ENCODE measurements at places on chromosomes 1 and 21.

- DNase-seq: no peak
These were observed 2.0 kb downstream of the ATP13A2 start for GRCh38 chr1:17009706-17010105.

DNA sequence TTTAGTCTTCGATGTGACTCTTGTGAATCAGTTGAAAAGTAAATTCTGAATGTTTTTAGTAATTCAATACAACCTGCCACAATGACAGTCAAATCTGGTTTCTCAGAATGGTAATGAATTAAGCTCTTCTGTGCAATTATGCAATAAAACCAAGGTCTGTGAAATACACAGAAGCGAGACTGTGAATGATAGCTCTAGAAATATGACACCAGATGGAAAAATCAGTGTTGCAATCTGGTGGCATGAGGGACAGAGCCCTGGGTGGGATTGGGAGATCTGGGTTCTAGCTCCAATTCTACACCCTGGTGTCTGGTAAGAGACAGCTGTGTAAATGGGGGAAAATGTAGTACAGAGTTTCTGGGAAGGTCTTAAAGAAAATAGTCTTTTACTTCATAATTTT, 586.4 kb upstream of the ZRANB2 start:
- peak; percentile 15 for DNase-seq

DNA sequence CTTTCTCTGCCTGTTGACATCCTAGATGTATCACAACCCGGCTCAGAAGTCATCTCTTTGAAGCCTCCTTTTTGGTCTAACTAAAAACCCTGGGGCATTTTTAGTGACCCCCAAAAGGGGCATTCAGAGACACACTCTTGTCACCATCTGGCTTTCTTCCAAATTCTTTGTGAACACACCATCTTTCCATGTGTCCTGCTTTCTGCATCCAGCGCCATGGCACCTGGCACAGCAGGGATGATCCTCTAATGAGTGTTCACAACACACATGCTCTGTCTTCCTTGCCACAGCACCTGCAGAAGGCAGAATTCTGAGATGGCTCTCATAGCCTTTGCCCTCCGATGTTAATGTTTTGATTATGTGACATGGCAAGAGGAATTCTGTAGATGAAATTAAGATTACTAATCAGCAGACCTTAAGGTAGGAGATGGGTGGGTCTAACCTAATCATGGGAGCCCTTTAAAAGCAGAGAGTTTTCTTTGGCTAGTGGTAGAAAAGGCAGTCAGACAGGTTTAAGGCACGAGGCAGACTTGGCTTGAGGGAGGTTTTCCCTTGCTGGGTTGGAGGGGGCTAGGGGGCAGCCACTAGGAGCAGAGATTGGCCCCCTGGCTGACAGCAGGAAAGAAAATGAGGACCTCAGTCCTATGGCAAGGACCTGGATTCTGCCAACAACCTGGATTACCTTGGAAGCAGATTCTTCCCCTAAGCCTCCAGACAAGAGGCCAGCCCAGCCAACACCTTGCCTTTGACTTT, 4.9 kb upstream of the TMEM61 start:
- no peak for DNase-seq

- peak; percentile 81 for DNase-seq
These were observed 31.3 kb upstream of the JUN start for GRCh38 chr1:58815069-58815685.

Measured in bronchial epithelial cell (primary cell).